C1 segment of cervical spinal cord (tissue), 14 donors: ENCODE measurements at places on chromosomes 3 and 15.

GRCh38 chr3:161420746-161421145 is 49.4 kb upstream of the SPTSSB start:
- DNase-seq = no peak

GRCh38 chr15:75008629-75009326 is 13.4 kb downstream of the SCAMP5 start:
- no peak for DNase-seq

GRCh38 chr3:175383371-175383770 is 524.2 kb downstream of the NAALADL2 start:
- no peak for DNase-seq

GRCh38 chr15:77597804-77598453 is 34.8 kb downstream of the LINGO1 start:
- DNase-seq = no peak

DNA sequence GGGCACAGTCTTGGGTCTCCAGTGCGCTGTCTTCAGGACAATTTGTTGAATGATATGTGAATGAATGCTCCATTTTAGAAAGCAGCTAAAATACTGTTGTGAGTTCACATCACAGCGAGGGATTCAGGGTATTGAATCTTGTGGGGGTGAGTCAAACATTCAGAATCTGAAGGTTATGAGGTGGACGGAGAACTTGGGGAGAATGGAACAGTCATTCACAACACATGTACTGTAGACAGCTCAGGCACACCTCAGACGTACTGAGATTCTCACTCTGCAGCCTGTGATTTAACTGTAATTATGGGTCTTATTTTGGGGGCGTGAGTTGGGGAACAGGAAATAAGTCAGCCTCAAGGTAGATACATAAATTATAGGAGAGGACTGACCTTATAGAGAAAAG is 13.9 kb downstream of the CRYBG3 start:
- no peak for DNase-seq

DNA sequence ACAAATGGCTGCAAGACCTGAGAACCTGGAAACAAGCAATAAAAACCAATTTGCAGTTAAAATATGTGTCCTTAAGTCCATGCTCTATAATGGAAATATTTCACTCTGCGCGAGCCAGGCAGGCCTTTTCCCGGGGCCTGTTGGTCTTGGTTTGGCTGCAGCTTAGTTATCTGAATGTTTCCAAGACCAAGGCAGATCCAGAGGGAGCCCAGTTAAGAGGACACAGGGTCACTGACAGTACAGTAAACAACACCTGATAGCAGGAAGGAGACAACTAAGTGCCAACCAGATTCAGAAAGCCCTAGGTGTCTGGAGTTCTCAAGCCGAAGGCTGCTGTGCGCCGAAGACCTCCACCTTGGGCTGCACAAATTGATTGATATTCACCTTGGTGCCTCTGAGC is 32.8 kb downstream of the THSD4 start:
- DNase-seq = no peak

GRCh38 chr3:100425316-100425715 is 24.0 kb downstream of the LNP1 start:
- no peak for DNase-seq

DNA sequence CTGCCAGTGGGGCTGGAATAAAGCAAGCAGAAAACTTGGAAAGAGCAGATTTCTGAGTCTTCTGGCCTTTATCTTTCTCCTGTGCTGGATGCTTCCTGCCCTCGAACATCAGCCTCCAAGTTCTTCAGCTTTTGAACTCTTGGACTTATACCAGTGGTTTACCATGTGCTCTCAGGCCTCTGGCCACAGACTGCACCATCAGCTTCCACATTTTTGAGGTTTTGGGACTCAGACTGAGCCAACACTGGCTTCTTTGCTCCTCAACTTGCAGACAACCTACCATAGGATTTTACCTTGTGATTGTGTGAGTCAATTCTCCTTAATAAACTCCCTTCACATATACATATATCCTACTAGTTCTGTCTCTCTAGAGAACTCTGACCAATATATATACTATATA is 706.6 kb downstream of the NR2F2 start:
- no peak for DNase-seq

- no peak for DNase-seq
These were observed 177.3 kb downstream of the GABRB3 start for GRCh38 chr15:26595611-26596010.

DNA sequence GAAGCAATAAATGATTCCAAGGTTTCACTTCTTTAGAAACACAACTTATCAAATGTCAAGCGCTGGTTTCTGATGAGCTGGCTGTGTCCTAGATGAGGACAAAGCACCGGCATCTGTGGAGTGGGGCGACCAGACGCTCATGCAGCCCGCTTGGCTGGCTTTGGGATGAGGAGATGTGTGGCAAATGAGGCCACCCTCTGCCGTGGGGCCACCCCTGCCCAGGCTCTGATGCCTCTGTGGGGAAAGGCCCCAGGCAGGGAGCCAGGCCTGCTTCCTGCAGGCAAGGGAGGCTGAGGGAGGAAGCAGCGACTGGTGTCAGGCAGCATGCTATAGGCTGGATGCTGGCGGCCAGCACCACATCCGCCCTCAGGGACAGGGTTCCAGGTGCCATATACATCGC is 102.9 kb downstream of the HERC2 start:
- no peak for DNase-seq

DNA sequence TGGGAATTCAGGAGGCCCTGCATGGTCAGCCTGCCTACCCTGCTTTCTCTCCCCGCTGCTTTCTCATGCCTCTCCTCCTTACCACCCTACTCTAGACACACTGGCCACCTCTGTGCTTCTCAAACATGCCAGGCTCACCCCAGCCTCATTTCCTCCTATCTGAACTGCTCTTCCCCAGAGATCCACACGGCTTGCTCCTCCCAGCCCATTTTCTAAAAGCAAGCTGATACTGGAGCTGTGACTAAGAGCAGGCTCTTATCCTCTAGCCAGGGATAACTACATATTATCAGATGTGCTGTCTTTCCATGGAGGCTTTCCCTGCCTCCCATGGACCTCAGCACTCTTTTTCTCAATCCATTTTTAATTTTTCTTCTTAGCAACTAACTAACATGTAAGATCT is 85.9 kb downstream of the BOC start:
- no peak for DNase-seq

GRCh38 chr3:135891121-135891520 is 74.4 kb upstream of the PPP2R3A start:
- DNase-seq = no peak

- DNase-seq = no peak
These were observed 269.2 kb upstream of the AZI2 start for GRCh38 chr3:28617821-28618220.

DNA sequence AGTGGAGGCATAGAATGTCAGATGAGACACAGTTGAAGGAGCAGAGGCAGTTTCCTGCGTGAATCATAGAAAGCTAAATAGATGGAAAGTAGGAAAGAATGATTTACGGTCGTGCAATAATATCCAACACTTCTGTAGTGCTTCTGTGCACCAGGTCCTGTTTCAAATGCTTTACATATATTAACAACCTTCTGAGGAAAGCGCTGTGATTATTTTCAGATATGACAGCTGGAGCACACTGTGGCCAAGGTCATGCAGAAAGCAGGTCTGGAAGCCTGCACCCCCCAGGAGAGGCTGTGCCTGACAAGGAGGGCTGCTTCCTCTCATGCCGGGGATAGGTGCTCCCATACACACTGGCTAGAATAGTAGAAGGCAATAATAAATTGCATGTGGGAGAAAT is 104.5 kb downstream of the CHRNA7 start:
- DNase-seq = no peak

GRCh38 chr3:167203062-167203461 is 177.0 kb downstream of the ZBBX start:
- no peak for DNase-seq

DNA sequence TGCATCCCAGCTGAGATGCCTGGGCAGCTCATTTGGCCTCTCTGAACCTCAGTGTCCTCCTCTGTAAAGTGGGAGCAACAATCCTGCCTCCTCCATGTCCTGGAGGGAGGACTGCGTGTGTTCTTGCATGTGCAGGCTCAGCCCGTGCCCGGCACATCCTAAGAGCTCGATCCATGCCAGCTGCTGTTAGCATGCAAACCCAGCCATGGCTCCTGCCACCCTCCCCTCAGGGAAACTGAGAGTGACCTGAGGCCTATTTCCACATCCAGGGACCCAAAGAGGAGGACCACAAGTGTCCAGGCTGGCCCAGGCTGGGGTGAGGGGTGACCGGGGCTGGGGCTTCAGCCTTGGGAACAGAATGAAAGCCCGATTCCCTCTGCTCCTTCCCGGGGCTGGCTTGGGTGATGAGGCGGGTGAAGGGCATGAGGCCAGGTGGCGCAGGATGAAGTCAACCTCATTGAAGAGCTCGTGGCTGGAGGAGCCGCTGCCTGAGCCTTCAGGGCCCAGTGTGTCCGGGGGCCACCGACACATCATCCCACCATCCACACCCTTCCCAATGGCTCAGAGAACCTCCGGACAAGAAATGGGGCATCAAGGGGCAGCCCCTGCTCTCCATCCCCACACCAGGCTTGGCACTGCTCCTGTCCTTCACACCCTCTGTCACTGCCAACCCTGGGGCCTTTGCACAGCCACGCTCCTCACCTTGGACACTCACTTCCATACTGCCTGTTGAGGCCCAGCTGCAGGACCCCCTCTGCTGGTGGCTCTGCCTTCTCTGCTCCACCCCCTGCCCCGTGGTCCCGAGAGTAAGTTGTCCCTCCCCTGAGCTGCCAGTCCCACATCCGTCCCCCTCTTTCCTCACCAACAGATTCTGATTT is 42.5 kb downstream of the ADAMTS7 start:
- no peak for DNase-seq

DNA sequence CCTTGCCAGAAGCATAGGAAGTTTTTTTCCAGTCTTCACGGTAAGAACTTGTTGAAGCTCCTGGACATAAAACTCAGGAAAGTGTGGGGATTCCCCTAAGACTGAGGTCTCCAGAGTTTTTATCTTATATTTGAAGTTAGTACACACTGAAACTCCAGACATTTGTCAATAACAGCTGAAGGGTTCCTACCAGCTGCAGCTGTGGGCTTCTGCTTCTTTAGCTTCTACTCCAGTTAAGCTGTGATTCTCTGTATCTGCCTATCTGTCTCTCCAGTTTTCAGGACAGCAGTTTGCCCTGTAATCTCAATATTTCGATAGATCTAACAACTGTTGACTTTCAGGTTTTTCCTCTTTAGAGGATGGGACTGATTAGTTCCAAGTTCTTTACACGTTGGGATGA is 966.0 kb upstream of the SEMA6D start:
- no peak for DNase-seq

DNA sequence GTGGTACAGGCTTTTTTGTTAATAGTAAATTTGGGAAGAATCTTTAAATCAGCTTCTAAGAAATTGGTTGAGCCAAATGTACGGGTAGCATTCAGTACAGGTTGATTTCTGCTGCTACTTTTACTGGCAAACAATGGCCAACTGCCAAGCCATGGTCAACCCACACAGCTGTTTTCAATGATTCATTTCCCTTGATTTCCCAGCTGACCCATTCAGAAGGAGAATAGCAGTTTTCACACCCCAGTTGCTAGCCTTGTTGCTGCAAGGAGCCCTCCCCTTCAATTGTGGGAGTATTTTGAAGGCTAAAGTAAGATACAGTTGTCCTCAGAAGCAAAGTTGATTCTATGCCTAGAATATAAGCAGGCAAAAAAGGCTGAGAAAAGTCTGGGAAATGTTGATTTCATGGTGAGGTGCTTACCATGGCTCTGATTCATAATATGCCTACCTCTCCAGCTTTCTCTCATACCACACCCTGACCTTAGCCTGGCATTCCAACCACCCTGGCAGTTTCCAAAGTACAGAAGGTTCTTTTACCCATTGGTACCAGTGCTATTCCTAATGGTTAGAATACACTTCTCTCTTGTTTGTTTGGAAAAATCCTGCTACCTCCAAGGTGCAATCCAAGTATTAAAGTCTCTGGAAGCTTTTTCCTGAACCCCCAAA is 320.3 kb upstream of the TGFBR2 start:
- peak; percentile 10 for DNase-seq

DNA sequence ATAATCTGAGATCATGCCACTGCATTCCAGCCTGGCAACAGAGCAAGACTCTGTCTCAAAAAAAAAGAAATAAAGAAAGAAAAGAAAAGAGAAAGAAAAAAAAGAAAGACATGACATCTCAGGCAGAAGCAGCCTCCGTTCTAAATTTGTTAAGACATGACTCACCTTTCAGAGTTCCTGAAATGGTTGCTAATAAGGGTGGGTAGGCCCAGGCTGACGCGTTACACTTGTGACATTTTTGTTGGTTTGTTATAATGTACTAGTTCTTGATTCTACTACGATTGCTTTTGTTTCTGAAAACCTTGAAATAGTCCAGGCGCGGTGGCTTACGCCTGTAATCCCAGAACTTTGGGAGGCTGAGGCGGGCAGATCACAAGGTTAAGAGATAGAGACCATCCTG is 21.0 kb downstream of the SLC25A20 start:
- no peak for DNase-seq

GRCh38 chr3:123618768-123619484 is 34.1 kb upstream of the HACD2 start:
- DNase-seq = peak; percentile 32

DNA sequence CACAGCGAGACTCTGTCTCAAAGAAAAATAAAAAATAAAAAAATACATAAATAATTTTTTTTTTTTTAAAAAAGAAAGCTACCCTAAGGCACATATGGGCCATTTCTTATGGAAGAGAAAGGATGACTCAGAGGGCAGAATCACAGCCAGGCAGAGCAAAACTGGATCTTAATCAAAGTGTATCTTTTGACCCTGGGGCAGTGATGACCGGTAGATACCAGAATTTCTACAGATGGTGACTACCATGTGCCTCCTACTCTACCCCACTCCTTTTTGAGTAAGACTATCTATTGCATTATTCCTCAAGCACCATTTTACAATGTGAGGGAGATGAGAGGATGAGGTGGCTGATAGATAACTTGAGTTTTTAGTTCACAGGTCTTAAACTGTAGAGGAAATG is 26.0 kb downstream of the TARS3 start:
- DNase-seq = no peak

GRCh38 chr15:69305933-69306568 is 7.3 kb downstream of the PAQR5 start:
- DNase-seq = no peak

DNA sequence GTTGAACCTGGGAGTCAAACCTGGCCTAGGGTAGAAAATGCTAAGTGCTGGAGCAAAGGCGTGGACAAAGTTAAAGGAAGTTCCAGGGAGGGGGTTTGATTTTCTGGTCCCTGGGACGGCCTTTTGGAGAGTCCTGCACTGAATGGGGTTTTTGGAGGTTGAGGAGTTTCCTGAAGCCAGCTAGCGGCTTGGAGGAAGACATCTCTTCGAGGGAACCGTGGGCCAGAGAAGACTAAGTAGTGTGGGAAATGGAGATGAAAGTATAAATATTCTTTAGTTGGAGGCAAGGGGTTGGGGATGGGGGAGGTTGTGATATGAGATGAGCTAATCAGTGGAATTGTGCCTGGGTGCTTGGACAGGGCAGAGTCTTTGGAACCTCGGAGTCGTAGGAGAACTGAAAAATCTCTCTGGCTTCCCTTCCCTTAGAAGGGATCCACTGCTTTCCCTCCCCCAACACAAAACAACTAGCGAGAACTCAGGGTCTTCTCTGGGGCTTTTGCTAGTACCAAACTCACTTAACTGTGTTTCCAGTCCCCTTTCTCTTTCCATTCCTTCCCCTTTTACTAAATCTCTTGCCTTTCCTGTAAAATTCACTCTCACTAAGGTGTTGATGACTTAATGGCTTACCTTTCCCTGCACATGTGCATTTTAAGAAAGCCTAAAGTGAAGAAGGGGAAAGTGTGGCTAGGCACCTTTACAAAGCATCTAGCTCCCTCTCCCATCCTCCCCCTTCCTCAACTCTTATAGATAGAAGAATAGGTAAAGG is 1.0 kb downstream of the LPP start:
- DNase-seq = no peak

GRCh38 chr3:66363148-66363547 is 137.7 kb downstream of the LRIG1 start:
- DNase-seq = no peak
